ENCODE measurements at places on chromosomes 2 and 18. TPM values are rescaled to one million over a fixed set of nuclear protein-coding genes. Genes with fewer than 3 reads are reported as not detected.

DNA sequence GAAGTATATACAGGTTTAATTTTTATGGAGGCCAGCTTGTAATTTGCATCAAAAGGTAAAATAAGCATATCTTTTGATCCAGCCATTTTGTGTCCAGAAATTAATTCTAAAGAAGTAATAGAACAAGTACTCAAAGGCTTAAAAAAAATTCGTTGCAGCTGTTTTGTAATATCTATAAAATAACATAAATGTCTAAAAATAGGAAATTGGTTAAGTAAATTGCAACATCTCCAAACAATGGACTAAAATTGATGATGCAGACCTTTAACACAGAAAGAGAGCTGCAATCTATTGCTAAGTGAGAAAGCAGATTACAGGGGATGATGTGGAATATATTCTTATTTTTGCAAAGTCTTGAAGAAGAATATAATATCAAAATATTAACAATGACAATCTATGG, 19.4 kb downstream of the AAK1 start:
- DNase-seq, result no peak

- no peak for DNase-seq
These were observed 8.9 kb downstream of the MAPRE2 start for GRCh38 chr18:35050028-35050546.

GRCh38 chr2:101983928-101984327, 7.8 kb upstream of the IL1R2 start:
- no peak for DNase-seq

GRCh38 chr2:190180313-190181122, 118.0 kb upstream of the MSTN start:
- DNase-seq, result peak; percentile 76

- DNase-seq, result no peak
These were observed 1913.1 kb upstream of the PIK3C3 start for GRCh38 chr18:40041951-40042350.

DNA sequence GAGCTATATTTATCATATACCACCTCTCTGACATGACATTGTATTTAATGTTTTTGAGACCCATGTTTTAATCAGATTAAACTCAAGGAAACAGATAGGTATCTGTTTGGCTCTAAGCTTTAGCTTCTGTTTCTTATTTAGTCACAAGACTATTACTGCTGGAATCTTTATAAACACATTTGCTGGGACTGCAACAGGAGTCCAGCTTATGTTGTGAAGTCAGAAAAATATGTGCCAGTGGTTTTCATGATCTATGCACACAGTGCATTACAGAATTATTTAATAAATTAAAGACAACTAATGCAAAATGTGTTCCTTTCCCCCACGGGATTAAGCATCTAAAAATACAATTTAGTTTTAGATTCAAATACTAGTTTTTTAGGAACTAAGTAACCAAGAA, 338.9 kb downstream of the ZEB2 start:
- DNase-seq, result no peak

GRCh38 chr2:54773838-54774237, 50.4 kb downstream of the EML6 start:
- peak; percentile 19 for DNase-seq

DNA sequence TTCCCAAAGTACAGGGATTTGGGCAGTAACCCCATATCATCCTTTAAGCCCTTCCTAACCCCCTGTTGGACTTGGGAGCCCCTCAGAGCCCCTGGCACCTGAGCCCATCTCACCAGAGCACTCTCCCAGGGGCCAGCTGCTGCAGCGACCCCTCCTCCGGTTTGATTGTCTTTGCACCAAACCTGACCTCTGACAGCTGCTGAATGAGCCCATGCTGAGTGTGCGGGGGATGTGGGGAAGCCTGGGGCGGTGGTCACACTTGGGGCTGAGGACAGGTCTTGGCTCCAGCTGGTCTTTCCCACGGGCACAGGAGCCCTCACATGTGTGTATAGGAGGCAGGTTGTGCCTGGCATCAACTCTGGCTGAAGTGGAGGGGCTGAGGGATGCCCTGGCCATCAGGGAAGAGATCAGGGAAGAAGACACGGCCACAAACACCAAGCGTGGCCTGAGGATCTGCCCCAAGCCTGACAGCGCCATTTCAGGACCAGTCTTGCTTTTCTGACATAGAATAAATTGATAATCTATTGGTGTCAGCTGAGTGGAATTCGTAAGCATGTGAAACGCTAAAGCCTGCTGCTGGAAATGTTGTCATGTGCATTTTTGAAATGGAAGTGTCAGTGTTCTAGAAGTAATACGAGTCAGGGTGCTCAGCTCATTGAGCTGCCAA, 102.4 kb downstream of the ACKR3 start:
- no peak for DNase-seq

DNA sequence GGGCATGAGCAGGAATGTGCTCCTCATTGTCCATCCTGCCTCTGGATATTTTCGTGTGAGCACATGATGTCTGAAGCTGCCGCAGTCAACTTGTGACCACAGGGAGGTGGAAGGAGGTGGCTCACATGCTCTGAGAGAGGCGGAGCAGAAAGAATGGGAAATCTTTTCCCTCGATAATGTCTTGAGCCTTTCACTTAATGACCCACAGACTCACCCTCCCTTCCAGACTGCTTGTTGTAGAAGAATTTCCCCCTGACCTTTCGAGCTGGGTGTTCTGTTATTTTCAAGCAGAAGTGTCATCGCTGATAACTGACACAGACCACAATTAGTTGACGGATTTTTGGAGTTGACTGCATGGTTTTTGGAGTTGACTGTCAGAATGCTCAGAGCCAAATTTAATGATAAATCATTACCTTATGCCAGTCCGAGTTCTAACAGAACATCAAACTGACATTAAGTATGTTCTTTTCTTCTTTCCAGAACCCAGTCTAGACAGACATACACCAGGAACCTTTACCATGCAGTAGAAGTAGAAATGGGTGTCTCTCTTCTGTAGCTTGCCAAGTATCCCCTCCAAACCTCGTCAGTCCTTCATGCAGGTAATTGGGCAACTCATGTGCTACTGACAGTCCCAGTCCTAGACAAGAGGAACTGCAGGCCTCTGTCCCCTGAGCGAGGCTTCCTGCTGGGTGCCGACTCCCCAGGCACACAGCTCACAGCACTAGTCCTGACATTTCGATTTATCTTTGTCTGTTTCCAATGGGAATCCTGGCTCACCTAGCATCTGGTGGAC, 29.4 kb upstream of the RTTN start:
- no peak for DNase-seq

GRCh38 chr2:230075988-230076631, 7.4 kb upstream of the SLC16A14 start:
- DNase-seq, result no peak

DNA sequence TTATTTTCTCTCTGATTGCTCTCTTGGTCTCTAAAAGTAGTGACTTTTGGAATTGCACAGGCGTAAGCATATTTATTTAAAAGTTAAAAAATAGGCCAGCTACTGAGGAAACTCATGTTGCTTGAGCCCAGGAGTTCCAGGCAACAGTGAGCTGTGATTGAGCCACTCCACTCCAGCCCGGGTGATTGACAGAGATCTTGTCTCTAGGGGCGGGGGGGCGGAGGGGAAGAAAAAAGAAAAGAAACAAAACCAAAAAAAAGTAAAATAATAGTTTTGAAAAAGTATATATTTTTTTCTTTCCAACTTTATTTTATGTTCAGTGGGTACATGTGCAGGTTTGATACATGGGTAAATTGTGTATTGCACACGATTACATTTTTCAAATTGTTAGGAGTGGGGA, 18.0 kb upstream of the RAB11FIP5 start:
- DNase-seq, result no peak

DNA sequence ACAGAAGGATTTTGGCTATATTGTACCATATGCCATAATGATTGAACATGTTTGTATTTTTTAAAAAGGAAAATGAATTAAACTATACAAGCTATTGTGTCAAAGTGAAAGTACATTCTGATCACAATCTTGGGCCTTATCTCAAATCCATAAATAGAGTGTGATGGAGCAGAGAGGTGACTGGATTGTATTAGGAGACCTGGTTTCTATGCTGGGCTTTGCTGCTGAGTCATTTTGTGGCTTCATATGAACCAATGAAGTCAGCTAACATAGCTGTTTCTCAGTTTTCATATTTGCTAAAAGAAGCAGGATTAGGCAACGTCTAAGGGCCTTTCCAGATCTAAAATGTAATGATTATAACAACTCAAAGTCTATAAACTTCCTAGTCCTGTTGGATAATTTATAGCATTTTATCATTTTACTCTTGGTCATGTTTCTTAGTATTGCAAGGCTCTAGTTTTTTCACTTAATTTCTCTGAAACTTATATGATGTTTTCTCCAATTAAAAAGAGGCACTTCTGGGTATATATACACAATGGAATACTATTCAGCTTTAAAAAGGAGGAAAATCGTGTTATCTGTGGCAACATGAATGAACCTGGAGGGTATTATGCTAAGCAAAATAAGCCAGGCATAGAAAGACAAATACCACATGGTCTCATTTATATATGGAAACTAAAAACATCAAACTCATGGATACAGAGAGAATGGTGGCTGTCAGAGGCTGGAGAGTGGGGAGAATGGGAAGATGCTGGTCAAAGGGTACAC, 112.3 kb downstream of the MEP1B start:
- DNase-seq, result peak; percentile 90

TEX44 gene
- total RNA-seq, result not detected

OSR1 gene
- total RNA-seq, result 2.5 TPM

RESP18 gene
- total RNA-seq, result not detected

KHK gene
- 0.24 TPM for total RNA-seq

RTP5 gene
- 0.08 TPM for total RNA-seq

INHBB gene
- total RNA-seq, result 0.27 TPM

TUBA4B gene
- not detected for total RNA-seq

TXNDC2 gene
- total RNA-seq, result 0.10 TPM

SPR gene
- 27.0 TPM for total RNA-seq

All from myocyte (in vitro differentiated cells).